ENCODE measurements at places on chromosomes 6 and 20.

- DNase-seq, result no peak
These were observed 7.2 kb upstream of the SDC4 start for GRCh38 chr20:45355209-45356084.

GRCh38 chr6:133289733-133290306 lies 48.7 kb downstream of the EYA4 start:
- no peak for DNase-seq

DNA sequence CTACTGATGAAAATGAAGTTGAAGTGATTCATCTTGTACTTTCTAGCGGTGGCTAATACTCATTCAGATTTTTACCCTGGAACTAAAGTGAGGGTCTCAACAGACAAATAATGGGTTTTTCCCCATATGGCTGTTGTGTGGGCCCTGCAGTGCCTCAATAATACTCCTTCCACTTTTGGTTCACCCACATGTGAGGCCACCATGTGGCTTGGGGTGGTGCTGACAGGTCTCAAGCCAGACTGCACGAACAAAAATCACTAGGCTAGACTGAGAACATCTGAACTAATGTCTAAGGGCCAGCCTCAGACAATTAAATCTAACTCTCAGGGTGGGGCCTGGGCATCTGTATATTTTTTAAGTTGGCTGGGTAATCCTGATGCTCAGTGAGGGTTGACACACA lies 7.9 kb upstream of the COL12A1 start:
- no peak for DNase-seq

DNA sequence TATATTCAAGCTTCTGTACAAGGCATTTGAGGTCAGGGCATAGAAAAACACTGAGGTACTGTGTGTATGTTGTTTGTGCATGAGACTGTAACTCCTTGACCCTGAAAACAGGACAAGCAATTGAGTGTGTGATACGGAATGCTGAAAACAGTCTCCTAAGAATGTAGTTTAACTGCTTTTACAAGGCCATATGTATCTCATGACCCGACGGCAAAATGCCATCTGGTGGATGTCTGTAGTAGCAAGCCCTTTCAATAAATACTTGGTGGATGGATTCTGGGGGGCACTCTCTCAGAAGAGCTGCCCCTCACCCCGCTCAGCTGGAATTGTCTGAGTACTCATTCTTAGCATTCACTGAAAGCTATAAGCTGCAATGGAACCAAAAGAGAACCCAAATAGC lies 69.3 kb upstream of the EYS start:
- DNase-seq, result no peak

DNA sequence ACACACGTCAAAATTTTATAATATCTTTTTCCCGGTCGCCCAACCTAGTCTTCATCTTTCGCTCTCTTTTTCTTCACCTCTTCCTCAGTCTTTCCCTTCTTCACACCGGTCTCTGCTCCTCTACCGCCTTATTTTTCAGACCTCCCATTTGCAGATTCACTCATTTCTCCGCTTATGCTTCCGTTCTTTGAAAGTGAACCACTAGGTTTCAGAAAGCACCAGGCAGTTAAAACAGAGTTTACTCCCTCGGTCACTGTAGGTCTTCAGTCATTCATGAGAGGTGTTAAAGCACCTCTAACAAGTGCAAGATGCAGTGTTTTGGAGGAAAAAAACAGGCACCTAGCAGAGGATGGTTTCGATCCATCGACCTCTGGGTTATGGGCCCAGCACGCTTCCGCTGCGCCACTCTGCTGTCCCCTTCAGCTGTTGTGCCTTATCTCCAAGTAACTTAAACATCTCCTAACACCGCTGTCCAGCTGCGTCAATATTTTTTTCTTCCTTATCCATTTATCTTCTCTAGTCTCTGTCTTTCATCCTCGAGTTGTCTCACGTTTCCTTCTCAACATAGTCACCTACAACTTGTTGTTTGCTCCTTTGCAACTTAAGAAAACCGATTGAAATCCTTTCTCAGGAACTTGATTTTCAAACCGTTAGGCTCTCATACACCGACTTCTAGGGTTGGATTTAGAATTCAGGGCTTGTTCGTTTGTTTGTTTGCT lies 119.7 kb upstream of the ZNF184 start:
- DNase-seq, result no peak

- DNase-seq, result no peak
These were observed 8.8 kb upstream of the VSX1 start for GRCh38 chr20:25090492-25091429.

DNA sequence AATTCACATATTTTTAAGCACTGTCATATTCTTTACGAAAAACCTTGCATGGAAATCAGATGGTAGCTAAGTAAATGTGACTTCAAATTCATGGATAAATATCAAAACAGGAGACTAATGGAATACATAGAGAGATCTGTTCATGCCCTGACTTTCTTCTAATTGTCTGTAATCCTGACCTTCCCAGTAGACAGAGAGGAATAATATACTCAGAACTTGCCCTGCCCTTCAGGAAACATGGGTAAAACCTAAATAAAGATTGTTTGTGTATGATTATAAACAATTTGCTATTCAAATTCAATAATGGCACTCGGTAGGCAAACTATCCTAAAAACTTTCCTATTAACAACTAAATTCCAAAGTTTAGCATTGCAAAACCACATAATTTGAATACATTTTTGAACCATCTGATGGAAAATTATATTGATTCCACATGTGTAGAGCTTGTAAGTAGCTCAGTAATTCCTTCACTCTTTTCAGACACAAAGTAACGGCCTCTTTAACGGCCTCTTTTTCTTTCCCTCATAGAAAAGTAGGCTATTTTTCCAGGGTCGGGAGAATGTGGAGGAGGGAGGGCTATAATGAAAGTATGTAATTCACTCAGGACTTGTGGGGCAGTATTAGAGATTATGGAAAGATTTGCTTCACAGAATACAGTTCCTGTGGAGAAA lies 227.6 kb downstream of the ALDH8A1 start:
- DNase-seq, result no peak

- no peak for DNase-seq
These were observed 59.2 kb upstream of the SNX9 start for GRCh38 chr6:157763904-157764177.

- no peak for DNase-seq
These were observed 162.7 kb downstream of the GRM4 start for GRCh38 chr6:33983109-33983716.

GRCh38 chr20:51129147-51129776 lies 106.4 kb upstream of the KCNG1 start:
- no peak for DNase-seq

DNA sequence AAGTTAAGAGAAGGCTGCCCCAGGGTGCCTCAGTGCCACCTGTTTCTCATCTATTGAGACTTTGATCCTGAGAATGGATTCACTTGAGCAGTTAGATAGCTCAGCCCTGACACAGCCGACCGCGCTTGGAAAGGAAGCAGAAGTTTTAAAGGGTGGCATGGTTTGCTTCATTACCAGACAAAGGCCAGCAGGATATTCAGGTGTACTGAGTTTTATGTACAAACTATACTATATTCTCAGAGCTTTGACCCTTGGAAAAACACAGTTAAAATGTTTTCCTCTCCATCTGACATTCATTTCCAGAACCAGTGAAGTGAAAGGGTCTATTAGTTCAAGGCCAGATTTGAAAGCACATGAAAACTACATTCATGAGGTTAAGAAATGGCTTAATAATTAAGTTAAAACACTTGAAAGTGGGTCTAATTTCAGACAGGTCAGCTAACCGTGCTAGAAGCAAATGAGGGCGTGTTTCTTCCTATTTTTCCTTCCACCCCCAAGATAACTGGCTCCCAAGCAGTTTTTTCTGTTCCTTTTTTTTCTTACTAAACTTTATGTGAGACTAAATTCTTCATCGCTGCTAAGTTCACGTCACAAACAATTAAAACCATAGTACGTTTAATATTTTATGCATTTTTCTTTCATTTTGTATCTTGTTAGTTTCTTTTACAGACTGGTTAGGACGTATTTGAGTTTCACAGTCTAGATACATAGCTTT lies 385.3 kb upstream of the SOX4 start:
- no peak for DNase-seq

DNA sequence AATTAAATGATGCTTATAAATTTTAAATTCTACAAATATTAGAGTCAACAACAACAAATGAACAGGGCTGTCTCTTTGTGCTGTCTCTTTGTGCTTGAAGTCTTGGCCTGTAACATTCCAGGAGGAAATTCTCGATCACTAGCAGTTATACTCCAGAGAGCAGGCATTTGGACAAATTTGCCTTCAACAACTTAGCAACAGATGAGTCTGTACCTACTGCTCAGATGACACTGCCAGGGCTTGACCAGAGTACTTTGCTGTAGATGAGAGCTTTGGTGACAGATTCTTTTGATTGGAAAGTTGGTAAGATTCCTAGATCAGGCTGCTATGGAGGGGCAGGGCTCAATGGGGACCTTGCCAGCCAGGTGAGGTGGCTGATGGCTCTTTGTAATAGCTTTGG lies 217.2 kb downstream of the GRM1 start:
- DNase-seq, result no peak

DNA sequence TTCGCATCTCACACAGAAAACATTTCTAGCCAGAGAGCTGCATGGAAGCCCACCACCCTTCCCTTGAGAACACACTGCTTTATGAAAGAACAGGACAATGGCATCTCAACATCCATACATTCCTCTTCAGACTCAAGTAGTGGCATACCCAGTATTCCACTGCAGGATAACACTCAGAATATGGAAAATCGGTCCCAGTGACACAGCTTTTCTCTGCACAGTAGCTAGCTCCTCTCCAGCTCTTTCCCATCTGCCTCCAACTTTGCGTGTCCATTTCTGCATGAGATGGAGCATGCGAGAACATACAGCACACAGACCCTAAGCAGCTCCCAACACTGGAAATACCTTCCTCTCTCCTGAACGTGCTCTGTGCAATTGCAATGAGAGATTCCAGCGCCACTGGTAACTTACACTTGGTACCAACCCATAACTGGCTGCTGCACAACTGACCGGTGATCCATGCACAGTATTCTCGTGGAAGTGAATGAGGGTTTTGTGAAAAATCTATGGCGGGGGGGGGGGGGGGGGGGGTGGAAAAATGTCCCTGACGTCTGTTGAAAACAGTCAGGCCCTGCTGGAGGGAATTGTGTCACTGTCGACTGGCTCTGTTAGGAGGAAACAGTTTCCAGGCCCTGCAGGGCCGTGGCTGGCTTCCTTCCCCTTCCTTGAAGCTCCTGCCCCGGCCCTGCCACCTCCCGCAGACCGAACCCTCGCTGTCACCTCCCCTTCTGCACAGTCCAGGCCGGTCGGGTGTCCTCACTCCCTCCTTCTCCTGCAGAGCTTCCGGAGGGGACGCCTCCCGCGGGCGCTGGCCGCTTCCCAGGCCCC lies 265.9 kb upstream of the QKI start:
- DNase-seq, result no peak

GRCh38 chr6:24720131-24720603 lies 1.2 kb upstream of the C6orf62 start:
- no peak for DNase-seq

DNA sequence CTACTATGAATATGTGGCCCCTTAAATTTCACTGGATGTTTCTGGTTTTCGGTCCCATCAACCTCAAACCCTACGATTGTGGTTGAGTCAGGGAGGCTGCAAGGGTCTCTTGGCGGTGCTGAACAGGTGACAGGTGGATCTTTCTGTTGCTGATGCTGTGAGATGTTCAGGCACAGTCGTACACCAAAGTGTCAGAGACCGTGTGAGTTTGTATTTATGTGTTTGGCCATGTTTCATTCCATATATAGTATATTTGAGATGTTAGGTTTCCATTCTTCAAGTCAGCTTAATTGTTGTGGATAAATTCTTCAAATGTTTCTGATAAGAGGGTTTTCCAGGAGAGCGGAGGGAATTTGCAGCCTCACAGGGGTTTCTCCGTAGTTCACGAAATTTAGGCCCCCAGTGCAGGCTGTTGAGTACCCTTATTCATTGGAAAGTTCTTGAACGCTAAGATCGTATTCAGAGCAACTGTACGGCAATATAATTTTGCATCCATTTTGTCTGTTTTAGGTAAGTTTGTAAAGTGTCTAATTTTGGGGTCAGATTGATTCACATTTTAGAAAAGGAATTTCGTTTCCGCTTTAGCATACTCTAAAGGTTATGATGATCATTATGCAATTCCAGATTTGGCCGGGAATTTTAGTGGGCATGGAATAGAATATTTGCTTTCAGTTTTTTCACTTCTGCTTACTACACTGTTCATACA lies 1.2 kb downstream of the TAB2 start:
- DNase-seq, result no peak

GRCh38 chr6:99530627-99531026 lies 15.4 kb upstream of the USP45 start:
- no peak for DNase-seq

- DNase-seq, result no peak
These were observed 151.2 kb downstream of the ELOVL4 start for GRCh38 chr6:79796197-79796596.

- DNase-seq, result no peak
These were observed 661.3 kb downstream of the CD109 start for GRCh38 chr6:74357321-74357720.

GRCh38 chr6:143283887-143284645 lies 166.4 kb downstream of the ADAT2 start:
- no peak for DNase-seq

DNA sequence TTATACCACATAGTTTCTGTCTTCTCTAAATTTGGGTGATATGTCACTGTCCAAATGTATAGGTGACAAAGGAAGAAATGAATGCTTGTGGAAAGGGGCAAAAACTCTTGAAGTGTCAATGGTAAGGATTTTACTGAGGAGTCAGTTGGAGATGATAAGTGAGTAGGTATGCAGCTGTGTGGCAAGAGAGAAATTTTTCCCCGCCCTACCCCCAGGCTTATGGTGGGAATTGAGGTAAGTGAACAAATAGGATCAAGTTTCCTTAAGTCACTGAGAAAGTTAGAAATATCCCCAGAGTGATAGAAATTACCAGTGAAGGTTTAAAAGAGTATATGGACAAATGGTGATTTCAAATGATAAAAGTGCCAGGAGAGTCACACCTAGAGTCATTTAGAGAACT lies 11.8 kb downstream of the DSE start:
- no peak for DNase-seq

DNA sequence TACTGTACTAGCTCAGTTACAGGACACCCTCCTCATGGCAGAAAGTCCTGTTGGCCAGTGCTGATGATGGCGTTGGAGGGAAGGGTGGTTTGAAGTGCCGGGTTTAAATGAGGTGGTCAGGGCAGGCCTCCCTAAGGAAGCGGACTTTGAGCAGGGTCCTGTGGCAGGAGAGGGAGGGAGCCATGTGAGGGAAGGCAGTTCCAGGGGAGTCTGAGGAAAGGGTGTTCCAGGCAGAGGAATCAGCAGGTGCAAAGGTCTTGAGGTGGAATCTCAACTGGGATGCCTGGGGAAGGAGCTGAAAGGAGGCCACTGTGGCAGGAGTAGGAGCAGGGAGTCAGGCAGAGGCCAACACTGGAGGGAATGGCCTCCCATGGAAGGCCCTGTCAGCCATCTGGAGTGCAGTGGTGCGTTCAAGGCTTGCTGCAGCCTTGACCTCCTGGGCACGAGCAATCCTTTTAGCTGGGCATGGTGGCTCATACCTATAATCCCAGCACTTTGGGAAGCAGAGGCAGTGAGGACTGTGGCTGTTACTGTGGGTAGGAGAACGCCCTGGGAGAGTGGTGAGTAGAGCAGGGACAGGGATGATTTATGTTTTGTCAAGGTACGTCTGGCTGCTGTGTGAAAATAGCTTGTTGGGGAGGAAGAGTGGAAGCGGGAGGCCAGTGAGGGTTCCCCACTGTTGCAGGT lies 26.2 kb downstream of the VSTM2L start:
- DNase-seq, result no peak

All from cortex of kidney (tissue), 1 donor.